Endothelial cell (in vitro differentiated cells): ENCODE measurements at places on chromosomes 1 and 21.

GRCh38 chr1:72936151-72936740 lies 653.9 kb upstream of the NEGR1 start:
- H3K4me1 ChIP-seq = no peaks in the 10 kb centered on the region
- H3K36me3 ChIP-seq = no peaks in the 10 kb centered on the region
- H3K4me3 ChIP-seq = no peak overlapping the region
- no peak overlapping the region for H3K27ac ChIP-seq

DNA sequence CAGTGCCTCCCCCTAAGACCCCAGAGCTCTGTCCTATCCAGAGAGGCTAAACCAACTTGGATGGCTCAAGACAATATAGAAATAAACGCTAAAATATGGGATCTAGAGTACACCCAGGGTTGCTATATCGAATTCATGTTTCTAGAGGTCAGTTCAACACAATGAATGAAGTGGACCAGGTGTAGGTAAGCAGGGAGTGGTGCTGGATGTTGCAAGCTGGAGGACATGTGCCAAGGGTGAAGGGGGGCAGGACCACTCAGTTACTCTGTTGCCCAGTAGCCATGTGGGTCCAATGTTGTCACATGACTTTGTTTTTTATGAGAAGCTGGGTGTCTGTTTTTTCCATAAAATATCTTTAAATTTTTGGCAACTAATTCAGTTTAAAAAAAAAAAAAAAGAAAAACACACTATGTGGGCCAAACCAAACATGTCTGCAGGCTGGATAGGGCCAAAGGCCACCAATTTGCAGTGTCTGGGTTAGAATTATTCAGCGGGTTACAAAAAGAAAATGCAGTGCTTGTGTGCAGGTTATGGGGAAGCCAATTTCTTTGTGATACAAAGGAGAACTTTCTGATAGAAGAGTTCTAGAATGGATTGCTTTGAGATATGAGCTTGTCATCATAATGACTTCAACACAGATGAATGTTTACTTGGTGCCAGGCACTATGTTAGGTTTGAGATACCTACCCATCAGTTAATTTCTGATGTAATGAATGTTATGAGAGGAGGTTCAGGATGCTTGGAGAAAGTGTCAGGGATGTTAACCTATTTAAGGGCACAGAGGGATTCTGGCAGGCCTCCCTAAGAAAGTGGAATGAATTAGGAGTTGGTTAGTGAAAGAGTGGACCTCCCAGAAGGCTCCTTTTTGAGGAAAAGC lies 8.9 kb downstream of the CACHD1 start:
- DNase-seq = no peak
- H3K27ac ChIP-seq = no peak overlapping the region
- H3K36me3 ChIP-seq = no peaks in the 10 kb centered on the region
- H3K4me1 ChIP-seq = peaks cover 54% of the 10 kb centered on the region

DNA sequence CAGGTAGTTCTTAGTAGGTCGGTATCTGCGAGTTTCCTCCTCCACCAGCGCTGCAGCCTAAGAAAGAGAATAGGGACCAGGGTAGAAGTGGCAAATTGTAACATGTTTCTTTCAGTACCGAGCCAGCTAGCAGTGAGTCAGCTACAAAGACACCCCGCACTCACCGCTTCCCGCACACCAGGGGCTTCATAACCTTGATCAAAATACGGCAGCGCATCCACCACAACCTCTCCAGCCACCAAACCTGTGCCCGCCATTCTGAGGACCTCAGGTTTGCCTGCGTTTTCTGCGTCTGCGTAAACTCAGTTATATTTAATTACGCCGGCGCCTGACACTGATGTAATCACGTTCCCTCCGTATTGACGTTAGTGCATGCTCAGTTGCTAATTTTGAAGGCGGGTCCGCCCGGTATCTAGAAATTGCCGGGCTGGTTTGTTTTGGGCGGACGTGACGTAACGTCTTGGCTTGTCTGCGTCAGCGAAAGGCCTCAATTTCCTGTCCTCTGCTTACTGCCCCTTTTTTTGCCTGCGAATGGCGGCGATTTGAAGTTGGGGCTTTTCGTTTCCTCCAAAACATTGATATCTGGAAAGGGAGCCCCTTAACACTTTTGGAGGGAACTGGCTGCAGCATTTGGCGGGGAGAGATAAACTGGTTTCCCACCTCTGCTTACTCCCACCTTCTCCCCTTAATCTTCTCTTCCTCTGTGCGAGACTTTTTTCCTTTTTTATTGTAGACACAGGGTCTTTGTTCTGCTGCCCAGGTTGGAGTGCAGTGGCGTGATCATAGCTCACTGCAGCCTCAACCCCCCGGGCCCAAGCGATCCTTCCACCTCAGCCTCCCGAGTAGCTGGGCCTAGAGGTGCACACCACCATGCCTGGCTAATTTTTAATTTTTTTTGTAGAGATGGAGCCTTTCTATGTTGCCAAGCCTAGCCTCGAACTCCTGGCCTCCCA lies at the start of gene BCAS2:
TSS of gene BCAS2 (minus strand) at position 281 of the 953 bp plus-strand sequence. CDS start at position 257, 24 bp downstream.
- H3K27ac ChIP-seq = peak within 1 kb of the TSS; percentile 98
- peaks cover 17% of the 10 kb centered on the region for H3K4me1 ChIP-seq
- H3K36me3 ChIP-seq = peaks cover 10% of the 10 kb centered on the region

- H3K27ac ChIP-seq = no peak overlapping the region
- H3K4me1 ChIP-seq = no peaks in the 10 kb centered on the region
- no peak for DNase-seq
- H3K27me3 ChIP-seq = peaks cover 8% of the 10 kb centered on the region
Observed at GRCh38 chr1:6099297-6099696, 53.6 kb downstream of the KCNAB2 start.

DNA sequence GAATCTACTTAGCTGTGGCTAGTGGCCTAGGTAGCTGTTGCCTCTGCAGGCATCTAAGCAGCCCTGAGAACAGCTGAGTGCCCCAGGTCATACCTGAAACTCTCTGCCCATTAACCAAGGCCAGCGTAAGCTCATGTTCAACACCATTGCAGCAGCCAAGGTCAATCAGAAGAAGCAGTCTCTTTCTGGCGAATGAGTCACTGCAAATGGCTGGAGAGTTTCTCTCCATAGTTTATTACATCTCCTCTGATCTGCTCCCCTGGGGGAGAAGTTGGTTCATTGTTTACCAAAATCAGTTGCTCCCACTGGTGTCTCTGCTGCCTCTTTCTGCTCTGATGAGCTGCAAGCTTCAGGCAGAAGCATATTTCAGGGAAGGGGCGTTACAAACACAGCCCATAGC lies 6.9 kb upstream of the BCL9 start:
- DNase-seq = no peak
- H3K36me3 ChIP-seq = no peaks in the 10 kb centered on the region
- H3K4me3 ChIP-seq = no peak overlapping the region
- H3K27ac ChIP-seq = no peak overlapping the region
- H3K4me1 ChIP-seq = no peaks in the 10 kb centered on the region

- no peaks in the 10 kb centered on the region for H3K27me3 ChIP-seq
- no peak overlapping the region for H3K27ac ChIP-seq
- no peak for DNase-seq
Observed at GRCh38 chr1:229030630-229031029, 240.3 kb upstream of the RAB4A start.

DNA sequence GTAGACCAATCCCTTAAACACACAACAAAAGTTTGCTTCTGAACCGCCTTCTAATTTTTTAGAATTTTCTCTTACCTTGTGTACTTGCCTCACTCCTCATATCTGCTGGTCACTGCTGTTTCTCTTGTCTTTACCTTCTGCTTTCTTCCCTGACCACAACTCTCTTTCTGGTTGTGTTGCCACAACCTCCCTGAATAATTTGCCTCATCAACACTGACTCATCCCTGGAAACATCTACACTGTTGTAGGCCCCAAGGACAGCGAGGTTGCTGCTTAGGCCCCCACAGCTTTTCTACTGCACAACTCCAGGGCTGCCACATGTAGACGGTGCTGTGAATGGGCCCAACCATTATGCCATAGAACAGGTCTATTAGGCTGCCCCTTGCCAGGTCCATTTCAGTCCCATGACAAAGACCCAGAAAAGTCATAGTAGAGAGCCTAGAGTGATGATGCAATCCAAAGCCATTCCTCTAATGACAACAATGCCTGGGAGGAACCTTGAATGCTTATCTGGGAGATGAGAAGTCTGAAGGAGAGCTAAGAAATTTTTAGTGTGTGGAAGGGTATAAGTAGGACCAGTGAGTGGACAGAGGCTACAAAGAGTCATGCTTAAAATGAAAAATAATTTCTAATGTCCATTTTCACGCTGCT lies 36.6 kb upstream of the LCE5A start:
- H3K36me3 ChIP-seq = peaks cover 35% of the 10 kb centered on the region
- DNase-seq = no peak
- H3K4me3 ChIP-seq = peak overlapping the region; percentile 3
- H3K27ac ChIP-seq = peak overlapping the region; percentile 33
- H3K27me3 ChIP-seq = peaks cover 13% of the 10 kb centered on the region
- peaks cover 2% of the 10 kb centered on the region for H3K4me1 ChIP-seq

DNA sequence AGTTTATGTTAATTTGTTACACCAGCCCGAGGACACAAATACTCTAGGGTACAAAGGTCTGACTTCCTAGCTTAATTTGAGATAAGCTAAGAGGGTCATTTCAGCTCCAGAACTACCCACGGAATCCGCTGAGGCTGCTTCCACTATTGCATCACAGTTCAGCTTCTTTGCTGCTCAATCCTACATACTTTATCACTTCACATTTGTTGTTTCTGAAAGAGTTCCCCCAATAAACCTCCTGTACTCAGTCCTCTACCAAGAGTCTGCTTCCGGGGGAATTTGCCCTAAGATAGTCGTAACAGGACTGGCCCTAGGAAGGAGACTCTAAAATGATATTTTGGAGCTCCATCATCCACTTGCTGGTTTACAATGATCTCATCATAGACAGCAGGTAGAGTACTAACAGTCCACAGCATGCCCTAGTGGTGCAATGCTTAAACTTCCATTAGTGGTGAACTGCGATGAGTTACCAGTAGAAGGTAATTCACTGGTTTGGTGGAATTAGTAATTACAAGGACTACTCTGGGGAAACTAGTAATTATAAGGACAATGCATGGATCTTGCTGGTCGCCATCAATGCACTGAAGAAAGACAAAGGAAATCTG lies 229.3 kb downstream of the USH2A start:
- no peaks in the 10 kb centered on the region for H3K4me1 ChIP-seq
- no peak for DNase-seq
- no peaks in the 10 kb centered on the region for H3K27me3 ChIP-seq
- no peaks in the 10 kb centered on the region for H3K36me3 ChIP-seq

DNA sequence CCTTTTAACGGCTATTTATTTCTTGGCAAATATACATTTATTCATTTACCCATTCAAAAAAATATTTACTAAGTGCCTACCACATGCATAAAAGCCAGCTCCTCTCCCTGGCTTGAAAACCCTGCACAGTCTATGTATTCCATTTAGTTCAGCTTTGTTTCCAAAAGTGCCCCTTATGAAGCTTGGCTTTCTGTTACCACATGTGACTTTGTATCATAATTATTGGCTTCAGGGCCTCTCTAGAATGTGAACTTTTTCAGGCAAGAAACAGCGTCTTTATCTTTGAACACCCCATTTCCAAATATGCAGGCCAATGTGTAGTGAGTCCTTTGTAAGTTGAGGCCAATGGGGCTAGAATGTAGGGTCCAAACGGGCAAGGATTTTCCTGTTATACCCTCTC lies 69.4 kb downstream of the CACHD1 start:
- peaks cover 2% of the 10 kb centered on the region for H3K27me3 ChIP-seq
- no peak overlapping the region for H3K4me3 ChIP-seq
- DNase-seq = no peak
- no peak overlapping the region for H3K27ac ChIP-seq

DNA sequence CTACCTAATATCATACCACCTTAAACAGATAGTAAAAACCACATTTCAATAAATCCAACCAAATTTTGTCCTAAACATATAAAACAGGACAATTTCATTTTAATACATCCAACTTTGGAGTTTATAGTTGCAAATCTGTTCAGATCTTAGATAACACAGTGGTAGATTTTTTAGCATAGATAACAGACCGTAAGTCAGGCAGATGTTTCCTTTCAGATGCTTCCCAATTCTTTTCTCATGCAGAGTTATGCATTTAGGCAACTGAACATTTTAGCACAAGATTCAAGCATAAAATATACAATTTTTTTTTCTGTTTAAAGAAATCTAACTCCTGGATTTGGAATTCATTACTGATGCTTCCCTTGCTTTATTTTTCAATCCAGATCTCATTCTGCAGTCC lies 156.5 kb upstream of the ZNHIT6 start:
- H3K36me3 ChIP-seq = no peaks in the 10 kb centered on the region
- DNase-seq = no peak
- no peaks in the 10 kb centered on the region for H3K4me1 ChIP-seq
- H3K4me3 ChIP-seq = no peak overlapping the region
- no peaks in the 10 kb centered on the region for H3K27me3 ChIP-seq
- no peak overlapping the region for H3K27ac ChIP-seq

DNA sequence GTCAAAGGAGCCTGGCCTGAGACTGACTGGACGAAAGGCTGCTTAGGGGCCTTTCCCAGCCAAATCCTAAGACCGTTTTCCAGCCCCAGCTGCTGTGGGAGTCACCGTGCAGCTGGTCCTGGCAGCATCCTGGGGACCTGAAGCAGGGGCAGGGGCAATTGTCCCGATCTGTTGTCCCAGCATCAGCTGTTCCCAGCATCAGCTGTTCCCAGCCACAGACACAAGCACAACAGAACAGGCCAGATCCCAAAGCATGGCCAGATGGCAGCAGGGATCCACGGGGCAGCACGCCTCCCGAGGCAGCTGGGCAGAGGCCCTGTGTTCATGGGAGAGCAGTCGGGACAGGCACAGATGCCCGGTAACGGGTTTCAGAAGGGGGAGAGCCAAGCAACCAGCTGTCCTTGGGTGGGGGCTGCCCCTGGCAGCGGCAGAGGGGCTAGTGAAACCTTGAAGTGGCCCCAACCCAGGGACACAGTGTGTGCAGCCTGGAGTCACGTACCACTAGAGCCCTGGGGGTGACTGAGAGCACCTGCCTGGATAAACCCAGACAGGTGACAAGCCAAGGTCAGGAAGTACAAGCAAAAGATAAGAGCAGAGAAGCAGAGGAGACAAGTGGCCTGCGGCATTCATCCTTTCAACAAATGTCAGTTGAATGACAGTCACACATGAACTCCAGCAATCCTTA lies 13.3 kb downstream of the CELA2B start:
- no peak overlapping the region for H3K4me3 ChIP-seq
- no peak for DNase-seq
- no peaks in the 10 kb centered on the region for H3K4me1 ChIP-seq
- H3K36me3 ChIP-seq = peaks cover 7% of the 10 kb centered on the region
- no peak overlapping the region for H3K27ac ChIP-seq
- H3K27me3 ChIP-seq = no peaks in the 10 kb centered on the region

- H3K27me3 ChIP-seq = peaks cover 2% of the 10 kb centered on the region
- no peak overlapping the region for H3K4me3 ChIP-seq
- H3K27ac ChIP-seq = no peak overlapping the region
- DNase-seq = no peak
Observed at GRCh38 chr1:25066256-25066655, 136.2 kb upstream of the RUNX3 start.
